ENCODE measurements at places on chromosomes 16 and 17.

DNA sequence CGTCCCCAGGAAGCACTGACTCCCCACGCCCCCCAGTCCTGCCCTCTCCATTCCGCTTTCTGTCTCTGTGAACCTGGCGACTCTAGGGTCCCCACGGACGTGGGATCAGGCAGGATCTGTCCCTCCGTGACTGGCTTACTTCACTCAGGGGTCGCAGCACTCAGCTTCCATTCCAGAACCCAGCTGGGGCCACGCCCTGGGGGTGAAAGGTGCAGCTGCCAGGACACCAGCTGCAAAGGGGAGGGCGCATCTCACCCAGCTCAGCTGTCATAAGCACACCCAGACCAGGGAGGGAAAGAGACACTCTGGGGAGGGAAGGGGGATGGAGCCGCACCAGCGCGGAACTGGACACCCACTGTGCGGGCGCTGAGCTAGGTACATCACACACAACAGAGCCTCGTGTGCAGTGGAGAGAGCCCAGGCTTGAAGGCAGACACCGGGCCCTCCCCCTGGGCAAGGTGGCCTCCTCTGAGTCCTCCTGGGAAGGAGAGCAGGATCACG lies 18.5 kb upstream of the HEXD start:
- no peak for DNase-seq

GRCh38 chr17:29069526-29070041 lies 26.6 kb downstream of the PIPOX start:
- no peak for DNase-seq

- no peak for DNase-seq
These were observed 4.2 kb downstream of the SOCS3 start for GRCh38 chr17:78355701-78356100.

GRCh38 chr17:7413346-7413985 lies 5.8 kb downstream of the NLGN2 start:
- no peak for DNase-seq

GRCh38 chr16:82024883-82025282 lies 10.2 kb upstream of the HSD17B2 start:
- DNase-seq, result no peak

DNA sequence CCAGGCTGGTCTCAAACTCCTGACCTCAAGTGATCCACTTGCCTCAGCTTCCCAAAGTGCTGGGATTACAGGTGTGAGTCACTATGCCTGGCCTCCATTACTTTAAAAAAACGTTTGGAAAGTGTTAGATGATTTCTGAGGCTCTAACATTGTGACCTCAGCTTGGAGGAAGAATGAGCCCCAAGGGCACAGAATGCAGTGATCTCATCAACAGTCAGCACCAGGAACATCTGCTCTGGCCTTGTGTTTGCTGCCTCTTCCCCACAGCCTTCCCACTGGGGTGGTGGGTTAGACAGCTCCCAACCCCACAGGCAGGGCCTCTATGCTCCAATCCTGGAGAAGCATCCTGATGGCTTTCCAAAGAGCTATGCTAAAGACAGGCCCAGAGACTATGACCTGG lies 37.7 kb upstream of the SREBF1 start:
- DNase-seq, result no peak

DNA sequence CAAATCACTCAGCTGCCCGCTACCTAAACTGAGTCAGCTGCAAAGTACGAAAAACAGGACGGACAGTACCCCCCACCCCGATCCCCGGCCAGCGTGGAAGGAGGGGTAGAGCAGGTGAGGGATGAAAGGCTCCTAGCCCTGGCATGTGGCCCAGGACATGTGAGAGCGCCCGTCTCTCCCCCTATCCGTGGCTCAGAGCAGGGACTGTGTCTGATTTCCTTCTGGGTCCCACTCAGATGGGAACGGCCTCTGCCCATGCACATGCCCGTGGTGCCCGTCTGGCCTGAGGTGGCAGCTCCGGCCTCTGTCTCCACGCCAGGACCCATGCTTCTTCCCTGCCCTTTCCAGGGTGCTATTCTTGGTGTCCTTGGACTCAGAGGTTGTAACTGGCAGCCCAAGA lies 30.2 kb upstream of the RASD1 start:
- no peak for DNase-seq

DNA sequence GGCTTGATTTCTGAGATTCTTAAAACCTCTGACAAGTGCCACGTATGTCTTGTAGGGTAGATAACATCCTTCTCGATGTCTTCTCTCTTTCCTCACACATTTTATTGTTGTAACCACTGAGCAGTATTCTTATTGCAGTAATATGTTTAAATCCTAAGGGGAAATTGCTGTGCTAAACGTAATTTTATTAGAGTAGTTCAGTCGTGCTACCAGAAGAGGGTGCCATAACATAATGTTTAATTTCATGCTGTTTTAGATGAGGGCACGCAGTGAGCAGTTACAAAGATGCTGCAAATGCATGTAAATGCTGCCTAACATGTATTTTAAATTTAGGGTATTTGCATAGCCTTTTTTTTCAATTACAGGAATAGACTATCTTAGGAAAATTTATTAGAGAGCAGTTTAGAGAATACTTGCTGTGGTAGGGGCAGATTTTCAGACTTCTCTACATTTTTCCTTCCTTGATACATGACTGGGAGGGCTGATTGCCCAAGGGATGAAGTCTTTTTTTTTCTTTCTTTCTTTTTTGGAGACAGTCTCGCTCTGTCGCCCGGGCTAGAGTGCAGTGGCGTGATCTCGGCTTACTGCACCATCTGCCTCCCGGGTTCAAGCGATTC lies 51.7 kb downstream of the GAN start:
- DNase-seq, result no peak

GRCh38 chr16:49856672-49857330 lies 889 bp upstream of the ZNF423 start:
- DNase-seq, result no peak

DNA sequence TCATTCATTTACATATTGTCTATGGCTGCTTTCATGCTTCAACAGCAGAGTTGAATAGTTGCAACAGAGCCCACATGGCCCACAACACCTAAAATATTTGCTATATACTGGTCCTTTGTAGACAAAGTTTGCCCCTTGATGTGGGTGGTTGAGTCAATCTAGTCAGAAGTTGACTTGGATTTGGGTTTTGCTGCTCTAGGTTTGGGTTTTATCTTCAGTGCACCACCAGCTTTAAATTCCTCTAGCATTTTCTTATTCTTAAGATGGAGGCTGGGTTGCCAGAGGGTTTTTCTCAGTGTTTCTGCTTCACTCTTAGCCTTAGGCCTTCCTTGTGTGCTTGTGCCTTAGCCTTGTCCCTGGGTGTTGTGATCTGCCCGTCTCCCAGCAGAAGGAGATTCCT lies 51.0 kb downstream of the CCDC182 start:
- DNase-seq, result no peak

DNA sequence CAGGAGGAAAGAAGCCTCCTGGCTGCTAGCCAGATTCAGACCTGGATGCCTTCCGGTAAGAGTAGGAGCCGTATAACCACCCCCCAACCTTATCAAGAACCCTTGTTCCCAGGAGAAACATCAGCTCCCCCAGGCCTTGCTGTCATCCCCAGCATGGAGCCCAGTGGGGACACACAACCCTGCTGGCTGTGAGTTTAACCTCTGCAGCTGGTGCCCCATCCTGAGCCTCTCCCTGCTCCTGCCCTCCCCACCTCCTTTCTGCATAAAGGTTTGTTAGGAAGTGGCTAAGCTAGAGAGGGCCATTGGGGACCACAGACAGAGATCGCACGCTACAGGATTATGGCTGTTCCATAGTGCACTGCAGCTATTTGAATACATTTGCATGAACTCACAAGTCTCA lies 55.5 kb upstream of the RPL38 start:
- DNase-seq, result no peak
